ENCODE measurements at places on chromosomes 2 and 18.

DNA sequence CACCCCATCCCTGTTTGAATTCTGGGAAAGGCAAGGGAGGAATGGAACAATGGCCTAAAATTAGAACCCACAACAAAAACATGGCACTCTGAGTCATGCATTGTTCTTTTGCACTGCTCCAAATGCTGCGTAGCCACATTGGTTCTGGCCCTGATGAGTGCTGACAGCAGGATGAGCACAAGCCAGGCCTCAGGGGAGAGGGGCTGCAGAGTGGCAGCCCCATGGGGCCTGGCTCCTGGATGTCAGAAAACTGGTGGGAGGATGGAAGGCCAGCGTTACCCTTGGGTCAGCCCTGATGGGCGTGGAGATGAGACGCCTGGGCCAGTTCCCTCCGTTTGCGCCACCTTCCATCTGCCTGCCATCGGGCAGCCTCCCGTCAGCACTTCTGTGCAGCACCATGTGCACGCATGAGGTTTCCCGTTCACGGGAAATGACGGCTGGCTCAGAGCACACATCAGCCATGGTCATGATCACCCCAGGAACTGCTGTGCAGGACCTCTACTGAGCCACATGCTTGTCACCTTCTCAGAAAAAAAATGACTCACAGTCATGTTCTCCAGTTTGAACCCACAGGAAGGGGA lies 65.6 kb downstream of the CYP26B1 start:
- DNase-seq: no peak

DNA sequence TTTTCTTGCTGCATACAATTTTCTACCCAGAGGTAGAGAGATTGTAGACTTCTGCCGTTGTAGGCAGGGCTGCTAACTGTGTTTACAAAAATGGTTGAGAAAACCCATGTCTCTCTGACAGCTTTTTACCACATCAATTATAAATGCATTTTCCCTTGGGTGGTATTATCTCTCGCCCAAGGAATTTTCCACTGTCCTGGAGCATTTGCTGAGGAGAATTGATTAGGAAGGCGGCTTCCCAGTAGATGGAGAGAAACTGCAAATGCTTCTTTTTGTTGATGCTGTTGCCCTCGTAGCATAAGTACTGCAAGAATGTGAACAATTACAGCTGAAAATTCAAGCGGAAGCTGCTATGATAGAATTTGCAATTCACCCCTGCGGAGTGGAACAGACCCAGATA lies 1007.7 kb upstream of the KLHL29 start:
- no peak for DNase-seq

GRCh38 chr2:175461839-175462238 lies 280.3 kb upstream of the ATP5MC3 start:
- no peak for DNase-seq

GRCh38 chr2:28447943-28448792 lies 47.7 kb upstream of the PLB1 start:
- DNase-seq: no peak

GRCh38 chr2:218194880-218195279 lies 22.1 kb upstream of the ARPC2 start:
- no peak for DNase-seq

GRCh38 chr18:45417392-45417791 lies 197.9 kb upstream of the SLC14A2 start:
- DNase-seq: no peak

GRCh38 chr2:160062292-160063005 lies at the start of gene PLA2R1:
TSS of gene PLA2R1 (minus strand) at chr2:160062615. CDS start at chr2:160062403, 212 bp downstream.
- no peak for DNase-seq

GRCh38 chr2:42545023-42545721 lies 23.3 kb upstream of the MTA3 start:
- DNase-seq: no peak

DNA sequence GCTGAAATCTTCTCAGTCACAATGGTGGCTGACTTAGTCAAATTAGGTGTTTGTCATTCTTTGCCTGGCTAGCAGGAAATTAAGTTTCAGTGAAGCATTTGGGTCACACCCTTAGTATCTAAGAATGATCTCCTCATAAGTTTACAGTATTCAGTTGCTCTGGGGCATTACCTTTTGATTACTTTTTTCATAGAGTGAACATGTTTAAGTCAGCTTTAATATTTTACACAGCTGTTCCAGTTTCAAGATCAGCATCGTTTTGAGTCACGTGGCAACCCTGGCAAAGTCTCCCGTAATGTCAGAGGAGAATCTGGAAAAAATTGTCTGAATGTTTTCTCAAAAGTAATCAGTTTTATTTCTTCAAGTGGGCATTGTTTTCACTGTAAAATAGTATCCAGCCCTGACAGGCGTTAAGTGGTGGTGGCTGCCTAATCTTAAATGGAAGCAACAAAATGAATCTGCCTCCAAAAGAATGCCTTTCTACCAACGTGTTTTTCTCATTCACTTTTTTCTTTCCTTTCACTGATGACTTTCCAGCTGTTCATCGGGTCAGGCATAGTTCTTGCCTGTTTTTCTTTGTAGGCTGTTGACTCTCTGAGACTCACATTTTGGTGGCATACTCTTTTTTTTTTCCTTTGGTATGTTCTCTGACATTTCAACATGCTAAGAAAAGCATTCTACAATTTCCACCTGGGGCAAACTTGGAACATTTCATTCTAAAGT lies 319.6 kb upstream of the TCF4 start:
- DNase-seq: no peak

DNA sequence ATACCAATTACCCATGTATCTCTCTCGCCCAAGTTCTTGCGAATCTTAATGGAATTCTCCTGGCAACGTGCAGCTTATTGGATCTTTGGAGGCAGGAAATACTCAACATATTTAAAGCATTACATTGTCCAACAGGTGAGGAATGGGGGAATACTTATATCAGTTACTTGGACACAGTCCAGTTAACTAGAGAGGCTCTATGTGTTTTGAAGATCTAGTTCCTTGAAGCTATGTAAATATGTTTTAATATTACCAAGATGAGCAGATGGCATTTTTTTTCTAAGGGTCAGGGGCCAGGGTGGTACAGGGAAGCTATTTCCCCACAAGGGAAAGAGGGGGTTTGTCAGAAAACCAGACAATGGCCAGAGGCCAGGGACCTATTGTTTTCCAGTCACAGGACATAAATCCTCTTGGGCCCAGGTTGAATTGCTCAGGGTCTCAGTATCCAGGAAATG lies 26.8 kb upstream of the MC5R start:
- no peak for DNase-seq

DNA sequence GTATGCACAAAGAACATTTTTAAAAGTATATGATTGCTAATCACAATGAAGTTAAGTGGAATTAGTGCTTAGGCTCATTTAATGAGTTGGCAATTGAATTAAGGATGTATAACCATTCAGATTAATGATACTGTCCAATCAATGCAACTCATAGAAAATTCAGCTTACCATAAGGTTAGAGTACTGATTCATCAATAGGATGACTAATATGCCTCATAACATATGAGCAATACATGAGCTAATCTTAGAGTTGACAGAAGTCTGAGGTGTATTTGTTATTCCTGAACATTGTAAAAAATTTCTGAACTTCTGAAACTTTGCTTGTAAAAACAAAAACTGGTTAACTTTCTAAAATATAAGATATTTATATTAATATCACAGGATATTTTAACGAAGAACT lies 118.3 kb upstream of the NETO1 start:
- no peak for DNase-seq

- DNase-seq: no peak
Measured at GRCh38 chr2:50651676-50652075, 380.3 kb downstream of the NRXN1 start.

- no peak for DNase-seq
Measured at GRCh38 chr2:6694555-6694954, 171.2 kb downstream of the CMPK2 start.

GRCh38 chr2:216622526-216622925 lies 10.7 kb upstream of the IGFBP2 start:
- DNase-seq: no peak

DNA sequence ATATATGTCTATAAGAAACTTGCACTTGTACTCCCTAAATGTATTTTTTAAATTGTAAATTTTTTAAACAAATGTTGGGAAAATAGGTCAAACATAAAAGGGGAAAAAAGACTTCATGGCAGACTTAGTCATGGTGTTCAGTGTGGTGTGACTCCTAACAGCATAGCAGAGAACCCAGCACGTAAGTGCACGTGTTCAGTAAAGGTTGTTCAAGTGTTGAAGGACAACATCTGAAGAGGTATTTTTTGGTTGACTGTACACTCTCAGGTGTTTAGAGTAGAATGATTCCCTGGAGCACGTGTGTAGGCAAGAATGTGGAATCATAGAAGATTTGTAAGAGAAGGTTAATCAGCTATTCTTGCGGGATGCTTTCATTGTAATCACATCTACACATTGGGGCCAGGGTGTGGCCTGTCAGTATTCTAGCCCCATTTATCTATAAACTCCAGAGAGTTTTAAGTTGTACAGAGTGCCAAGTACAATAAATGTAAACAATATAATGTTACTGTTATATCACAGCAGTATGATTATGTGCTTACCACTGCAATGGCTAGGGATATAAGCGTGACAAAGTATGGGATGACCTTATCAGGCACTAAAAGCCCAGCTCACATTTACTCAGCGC lies 106.8 kb downstream of the CRIM1 start:
- no peak for DNase-seq

- DNase-seq: no peak
Measured at GRCh38 chr2:229610333-229610732, 104.0 kb downstream of the DNER start.

DNA sequence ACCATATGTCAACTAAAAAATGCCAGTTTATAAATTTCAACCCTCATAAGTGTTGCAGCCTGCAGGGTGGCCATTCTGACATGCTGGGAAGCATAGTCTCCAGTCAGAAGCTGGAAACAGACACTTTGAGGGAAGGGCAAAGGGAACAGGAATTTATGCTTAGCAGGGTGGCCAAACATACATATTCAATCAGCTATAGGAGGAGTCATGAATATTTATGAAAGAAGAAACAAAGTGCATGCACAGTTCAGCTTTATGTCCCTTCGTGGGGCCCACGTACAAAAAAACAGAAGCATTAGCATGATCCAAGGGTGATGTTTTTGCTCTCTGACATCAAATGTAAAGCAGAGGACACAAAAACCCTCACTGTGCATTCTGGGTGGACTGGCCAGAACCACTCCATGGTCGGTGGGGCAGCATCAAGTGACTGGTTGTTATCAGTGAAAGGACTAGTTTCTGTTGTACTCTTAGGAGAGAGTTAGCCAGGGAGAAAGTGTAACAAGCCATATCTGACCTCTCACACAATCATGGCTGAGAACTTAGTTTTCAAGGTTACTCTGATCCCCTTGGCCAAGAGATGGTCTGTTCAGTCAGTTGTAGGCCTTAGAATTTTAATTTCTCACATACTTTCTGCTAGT lies 9.9 kb upstream of the PDE11A start:
- DNase-seq: no peak

- DNase-seq: no peak
Measured at GRCh38 chr2:63796366-63796765, 45.3 kb upstream of the UGP2 start.

DNA sequence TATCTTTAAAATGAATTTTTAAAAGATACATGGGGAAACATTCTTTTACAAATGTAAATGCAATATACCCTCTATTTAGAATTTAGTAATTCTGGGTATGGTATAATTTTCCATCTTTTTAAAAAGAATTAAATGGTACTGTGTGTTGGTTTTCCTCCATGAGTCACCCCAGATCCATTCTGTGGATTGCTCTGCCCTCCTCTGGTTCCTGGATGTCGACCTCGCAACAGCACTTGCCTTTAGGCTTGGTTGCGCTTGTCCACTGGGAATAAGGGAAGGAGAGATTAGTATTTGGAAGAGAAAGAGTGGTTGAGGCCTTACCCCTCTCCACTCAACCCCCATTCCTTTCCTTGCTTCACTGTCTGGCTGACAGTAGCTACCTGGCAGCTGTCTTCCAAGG lies 90.4 kb downstream of the FTCDNL1 start:
- no peak for DNase-seq

GRCh38 chr18:23828426-23828825 lies 139.2 kb downstream of the LAMA3 start:
- no peak for DNase-seq

DNA sequence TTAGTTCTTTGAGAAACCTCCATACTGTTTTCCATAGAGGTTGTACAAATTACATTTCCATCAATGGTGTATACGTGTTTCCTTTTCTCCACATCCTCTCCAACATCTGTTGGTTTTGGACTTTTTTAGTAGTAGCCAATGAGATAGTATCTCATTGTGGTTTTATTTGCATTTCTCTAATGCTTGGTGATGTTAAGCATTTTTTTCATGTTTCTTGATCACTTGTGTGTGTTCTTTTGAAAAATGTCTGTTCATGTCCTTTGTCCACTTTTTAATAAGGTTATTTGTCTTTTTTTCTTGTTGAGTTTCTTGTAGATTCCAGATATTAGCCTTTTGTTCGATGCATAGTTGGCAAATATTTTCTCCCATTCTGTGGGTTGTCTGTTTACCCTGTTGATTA lies 392.3 kb upstream of the ZEB2 start:
- DNase-seq: no peak

GRCh38 chr2:11215407-11215806 lies 60.1 kb downstream of the SLC66A3 start:
- no peak for DNase-seq

DNA sequence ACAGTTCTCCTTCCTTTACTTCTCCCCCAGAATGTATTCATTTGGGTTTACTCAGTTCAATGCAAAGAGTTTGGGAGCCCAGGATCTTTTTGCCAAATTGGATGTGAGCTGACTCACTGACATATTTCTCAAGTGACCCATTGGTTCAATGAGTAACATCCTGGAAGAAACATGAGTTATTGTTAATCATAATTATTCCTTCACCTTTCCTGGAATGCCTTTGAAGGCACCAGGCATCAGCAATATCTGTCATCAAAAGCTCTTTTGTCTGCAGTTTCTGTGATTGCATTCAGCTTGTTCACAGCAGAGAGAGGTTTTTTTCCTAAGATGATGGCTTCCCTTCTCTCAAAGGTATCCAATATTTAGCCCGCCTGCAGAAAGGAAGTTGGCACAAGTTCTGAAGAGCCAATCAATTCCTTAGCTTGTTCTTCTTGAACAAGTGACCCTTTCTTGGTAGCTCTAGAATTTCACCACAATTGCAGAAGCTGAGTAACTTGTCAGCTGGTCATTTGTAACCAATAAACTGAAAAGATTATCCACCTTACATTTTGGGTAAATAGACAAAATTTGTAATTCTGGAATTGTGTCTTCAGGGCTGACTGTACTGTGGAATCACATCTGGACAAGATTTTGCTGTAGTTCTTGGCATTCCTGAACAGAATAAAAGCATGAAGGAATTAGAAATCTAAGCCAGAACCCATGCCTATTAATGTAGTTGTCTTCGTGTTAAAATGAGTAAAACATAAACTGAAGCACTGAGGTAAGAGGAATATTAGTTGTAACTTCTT lies 72.2 kb upstream of the TMEM17 start:
- DNase-seq: no peak
